Activated CD4-positive, alpha-beta T cell treated with anti-CD3 and anti-CD28 coated beads, Interleukin-2, amount 10 ng/mL, durations not matched to agents 24 days and 14 days (primary cell): ENCODE measurements at places on chromosomes 2 and 18. TPM values are rescaled to one million over a fixed set of nuclear protein-coding genes. Genes with fewer than 3 reads are reported as not detected.

TP53I3 gene
- 1.2 and 2.0 TPM in 2 replicates for total RNA-seq

RAMP1 gene
- 17.6 TPM in 2 replicates for total RNA-seq

RAX gene
- total RNA-seq: not detected in 2 replicates

TLX2 gene
- 0.54 and 0.70 TPM in 2 replicates for total RNA-seq

NEU2 gene
- total RNA-seq: not detected in 2 replicates

SNORC gene
- total RNA-seq: 1.0 and 1.2 TPM in 2 replicates

IL36B gene
- not detected in 2 replicates for total RNA-seq

UGT1A5 gene
- not detected in 2 replicates for total RNA-seq

POTEF gene
- total RNA-seq: not detected in 2 replicates

APCDD1 gene
- total RNA-seq: not detected in 2 replicates

POU3F3 gene
- not detected in 2 replicates for total RNA-seq

PTPRM gene
- 6.8 and 11.5 TPM in 2 replicates for total RNA-seq

BCL2 gene
- 80.5 and 81.3 TPM in 2 replicates for total RNA-seq

GCG gene
- total RNA-seq: not detected in 2 replicates

C2orf15 gene
- total RNA-seq: 0.26 and 0.40 TPM in 2 replicates
